Muscle of arm (tissue), 14 donors: ENCODE measurements at places on chromosomes 3 and 15.

- DNase-seq, result peak; percentile 89
These were observed 440.3 kb upstream of the DPH6 start for GRCh38 chr15:35986191-35986721.

DNA sequence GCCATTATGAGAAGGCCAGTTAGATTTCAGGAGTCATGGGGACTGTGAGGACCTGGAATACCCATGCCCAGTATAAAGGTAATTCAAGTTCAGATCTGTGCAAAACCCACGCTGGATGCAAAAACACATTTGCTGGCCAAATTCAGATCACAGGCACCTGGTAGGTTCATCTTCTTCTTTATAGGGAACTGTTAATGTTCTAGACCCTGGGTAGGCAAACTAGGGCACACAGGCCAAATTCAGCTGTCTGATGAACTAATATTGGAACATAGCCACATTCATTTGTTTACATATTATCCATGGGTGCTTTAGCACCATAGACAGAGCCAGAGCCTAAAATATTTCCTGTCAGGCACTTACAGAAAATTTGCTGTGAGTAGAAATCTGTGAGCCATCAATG lies 241.4 kb downstream of the PTPRG start:
- DNase-seq, result no peak

- DNase-seq, result no peak
These were observed 46.3 kb downstream of the SYNM start for GRCh38 chr15:99151156-99151555.

DNA sequence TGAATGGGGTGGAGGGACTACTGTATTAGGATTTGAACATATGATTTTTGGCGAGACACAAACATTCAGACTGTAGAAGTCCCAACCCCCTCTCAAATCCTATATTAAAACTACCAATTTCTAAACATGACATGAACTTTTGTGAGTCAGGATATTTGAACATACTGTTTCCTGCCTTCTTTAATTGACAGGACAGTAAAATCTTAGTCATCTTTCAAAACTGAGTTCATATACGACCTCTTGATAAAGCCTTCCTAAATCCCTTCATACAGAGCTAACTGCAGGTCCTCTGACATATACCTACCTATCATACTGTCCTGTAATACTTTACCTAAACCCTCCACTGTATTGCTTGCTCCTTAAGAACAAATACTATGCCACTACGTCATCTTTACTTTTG lies 23.5 kb downstream of the ALDH1A2 start:
- DNase-seq, result no peak

GRCh38 chr15:70058642-70059360 lies 38.9 kb downstream of the TLE3 start:
- DNase-seq, result no peak

DNA sequence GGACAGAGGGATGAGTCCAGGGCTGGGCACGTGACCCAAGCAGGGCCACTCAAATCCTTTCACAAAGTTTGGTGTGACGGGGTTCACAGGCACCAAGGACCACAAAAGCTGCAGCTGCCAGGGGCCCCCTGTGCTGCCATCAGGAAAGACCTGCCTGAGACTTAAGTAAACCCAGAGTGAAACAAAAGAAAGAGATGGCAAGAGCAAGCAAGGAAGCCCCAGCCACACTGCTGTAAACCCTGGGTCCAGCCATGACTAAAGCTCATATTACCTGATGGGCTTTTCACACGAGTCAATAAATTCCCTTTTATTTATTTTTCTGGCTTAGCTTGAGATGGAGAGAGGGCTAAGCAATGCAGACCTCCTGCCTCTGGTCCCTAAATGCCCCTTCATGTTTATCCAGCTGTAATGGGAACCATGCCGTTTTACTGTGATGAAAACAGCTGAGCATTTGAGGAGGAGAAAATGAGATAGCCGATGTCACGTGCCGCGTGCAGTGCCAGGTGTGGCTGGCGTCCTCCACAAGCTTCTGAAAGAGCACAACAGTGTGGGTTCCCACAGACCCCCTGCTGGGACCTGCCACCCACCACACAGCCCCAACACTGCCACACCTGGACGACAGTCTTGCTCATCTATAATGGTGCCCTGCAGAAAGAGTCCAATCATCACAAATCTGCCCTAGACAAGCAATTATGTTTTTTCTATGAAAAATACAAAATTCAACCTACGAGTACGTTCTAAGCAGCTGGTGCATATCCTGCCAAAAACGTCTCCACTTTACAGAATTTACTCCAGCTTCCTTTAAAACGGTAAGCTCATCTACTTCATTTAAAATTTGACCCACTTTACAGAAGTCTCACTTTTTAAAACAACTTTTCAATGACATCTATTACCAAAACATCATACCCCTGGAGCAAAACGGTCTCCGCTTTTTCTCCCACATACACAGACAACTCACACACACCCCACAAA lies 34.2 kb downstream of the ADAMTS17 start:
- peak; percentile 65 for DNase-seq

DNA sequence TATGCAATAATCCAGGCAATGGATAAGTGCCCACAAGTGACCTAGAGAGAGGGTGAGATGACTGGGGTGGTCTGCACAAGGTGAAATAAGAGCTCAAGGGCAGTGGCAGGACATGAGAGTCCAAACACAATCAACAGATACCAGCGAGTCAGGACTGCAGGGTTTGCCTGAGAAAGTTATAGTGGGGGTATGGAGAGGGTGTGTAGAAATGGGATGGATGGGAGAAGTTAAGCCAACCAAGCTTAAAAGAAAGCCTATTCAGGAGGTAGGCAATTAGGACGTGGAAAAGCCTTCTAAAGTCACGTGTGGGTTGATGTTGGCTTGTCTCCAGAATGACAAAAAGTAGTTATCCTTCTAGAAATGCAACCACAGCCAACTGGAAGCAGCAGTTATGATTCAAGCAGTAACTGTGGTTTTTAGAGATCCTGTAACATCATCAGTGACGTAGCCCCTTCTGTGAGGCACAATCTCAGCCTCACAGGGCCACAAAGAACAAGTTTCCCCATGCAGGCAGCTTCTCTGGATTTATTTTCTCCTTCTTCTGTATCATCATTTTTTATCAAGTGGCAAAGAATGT lies 56.1 kb downstream of the FAM174B start:
- DNase-seq, result no peak

GRCh38 chr3:156978481-156978961 lies 152.4 kb downstream of the LEKR1 start:
- no peak for DNase-seq

DNA sequence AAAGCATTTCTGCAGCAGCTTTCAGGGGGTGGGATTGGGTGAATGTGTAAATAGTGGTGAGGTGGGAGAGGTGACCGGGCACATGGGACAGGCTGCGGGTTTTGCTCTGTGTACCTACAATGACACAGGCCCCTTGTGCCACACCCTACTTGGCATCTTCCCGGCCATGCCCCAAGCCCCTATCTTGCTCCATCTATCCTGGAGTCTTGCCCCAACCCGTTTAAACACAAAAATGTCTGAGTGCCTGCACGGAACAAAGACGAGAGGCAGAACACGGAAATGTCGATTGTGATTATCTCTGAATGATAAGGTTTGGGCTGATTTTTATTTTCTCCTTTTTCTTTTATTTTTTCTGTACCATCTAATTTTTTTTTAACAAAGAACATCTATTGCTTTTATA lies 46.0 kb upstream of the SLC6A1 start:
- DNase-seq, result no peak

- no peak for DNase-seq
These were observed 65.0 kb downstream of the CCNL1 start for GRCh38 chr3:157094751-157095480.

GRCh38 chr15:32668942-32669341 lies 27.4 kb downstream of the SCG5 start:
- no peak for DNase-seq

- no peak for DNase-seq
These were observed 969.4 kb downstream of the PLOD2 start for GRCh38 chr3:145191543-145191942.

DNA sequence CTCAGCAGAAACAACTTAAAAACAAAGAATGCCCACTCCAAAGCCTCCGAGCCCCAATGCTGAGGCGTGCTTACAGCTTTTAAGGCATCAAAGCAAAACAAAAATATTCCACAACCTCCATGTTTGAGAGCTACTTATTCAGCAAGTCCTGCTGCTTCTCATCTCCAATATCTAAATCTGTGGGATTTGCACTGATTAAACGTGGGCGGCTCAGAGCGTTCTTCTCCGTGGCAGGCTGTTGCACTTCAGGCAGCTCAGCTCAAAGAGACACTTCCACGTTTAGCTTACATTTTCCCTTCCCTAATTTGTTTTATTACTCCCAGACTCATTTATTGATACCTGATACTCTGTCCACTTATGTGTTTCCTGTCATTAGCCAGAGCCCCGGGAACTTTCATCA lies 282.6 kb upstream of the MCTP2 start:
- no peak for DNase-seq

GRCh38 chr15:32818758-32819447 lies 101.1 kb downstream of the GREM1 start:
- DNase-seq, result no peak

DNA sequence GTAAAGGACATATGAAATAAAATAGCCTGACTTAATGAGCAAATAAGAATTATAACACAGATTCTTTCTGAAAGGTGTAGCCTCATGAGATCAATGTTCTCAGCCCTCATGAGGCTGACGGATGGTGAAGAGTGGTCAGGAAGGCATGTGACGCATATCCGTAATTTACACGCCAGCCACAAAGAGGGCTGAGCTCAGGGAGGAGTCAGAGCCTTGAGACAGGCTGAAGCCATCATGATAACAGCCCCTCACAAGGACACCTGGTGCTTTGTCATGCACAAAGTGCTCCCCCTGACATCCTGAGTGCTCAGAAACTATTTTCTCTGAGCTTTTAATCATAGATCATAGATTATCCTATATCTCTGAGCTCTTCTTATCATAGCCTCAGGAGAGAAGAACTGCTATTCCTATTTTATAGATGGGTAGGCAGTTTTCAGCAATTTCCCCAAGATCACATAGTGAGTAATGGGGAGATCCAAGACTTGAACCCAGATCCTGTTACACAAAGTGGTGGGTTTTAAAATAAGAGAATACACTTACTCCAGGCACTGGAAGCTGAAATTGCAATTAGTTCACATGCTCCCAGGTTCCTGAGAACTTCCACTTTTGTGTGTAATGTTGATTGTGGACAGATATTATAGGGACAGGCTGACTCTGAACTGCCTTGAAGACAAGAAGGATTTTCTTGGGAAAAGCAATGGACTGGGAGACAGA lies 267.1 kb downstream of the RPLP1 start:
- no peak for DNase-seq

DNA sequence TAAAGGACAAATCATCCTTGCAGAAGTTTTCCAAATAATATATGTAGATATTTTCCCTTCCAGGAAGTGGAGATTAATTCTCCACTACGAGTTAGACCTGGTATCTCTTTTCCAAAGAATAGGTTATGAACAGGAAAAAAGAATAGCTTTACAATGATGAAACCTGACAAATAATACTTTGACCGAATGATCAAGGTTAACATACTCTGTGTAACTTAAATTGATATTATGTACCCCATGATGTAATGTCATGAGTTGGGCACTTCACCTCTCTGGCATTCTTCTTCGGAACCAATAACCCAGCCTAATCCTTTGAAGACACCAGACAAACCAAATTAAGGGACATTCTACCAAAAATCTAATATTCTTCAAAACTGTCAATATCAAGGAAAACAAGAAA lies 48.7 kb upstream of the CNTN3 start:
- DNase-seq, result no peak

GRCh38 chr15:79978655-79979514 lies 7.9 kb upstream of the BCL2A1 start:
- no peak for DNase-seq

DNA sequence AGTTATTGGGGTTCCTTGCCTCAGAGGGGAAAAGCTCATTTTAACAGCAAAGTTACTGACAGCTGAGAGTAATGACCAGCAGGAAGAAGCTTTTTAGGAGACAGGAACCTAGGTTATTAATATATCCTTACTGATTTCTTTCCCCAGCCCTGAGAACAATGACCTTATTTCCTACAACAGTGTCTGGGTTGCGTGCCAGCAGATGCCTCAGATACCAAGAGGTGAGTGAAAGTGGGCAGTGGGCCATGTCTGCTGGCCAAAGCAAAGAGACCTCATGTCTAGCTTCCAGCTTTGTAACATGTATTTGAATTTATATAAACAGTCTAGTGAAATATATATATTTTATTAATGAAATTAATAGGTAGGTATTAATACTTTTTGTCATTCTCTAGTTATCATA lies 5.0 kb downstream of the CCNDBP1 start:
- no peak for DNase-seq

DNA sequence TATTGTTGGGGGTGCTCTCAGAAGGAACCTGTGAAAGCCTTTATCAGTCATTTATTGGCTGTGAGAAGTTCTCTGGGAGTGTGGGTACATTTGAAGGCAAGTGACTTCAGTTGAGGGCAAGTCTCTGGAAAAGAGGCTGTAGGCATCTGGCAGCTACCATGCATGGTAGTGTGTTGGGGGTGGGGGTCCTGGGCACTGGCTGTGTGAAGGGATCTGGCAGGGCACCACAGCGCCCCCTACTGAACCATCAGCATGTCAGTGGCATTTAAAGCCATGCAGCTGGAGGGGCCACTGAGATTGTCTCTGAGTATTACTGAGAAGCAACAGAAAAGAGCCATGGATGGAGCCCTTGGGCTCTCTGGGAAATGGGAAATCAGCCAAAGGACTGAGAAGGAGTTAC lies 30.6 kb downstream of the CRTAP start:
- no peak for DNase-seq

DNA sequence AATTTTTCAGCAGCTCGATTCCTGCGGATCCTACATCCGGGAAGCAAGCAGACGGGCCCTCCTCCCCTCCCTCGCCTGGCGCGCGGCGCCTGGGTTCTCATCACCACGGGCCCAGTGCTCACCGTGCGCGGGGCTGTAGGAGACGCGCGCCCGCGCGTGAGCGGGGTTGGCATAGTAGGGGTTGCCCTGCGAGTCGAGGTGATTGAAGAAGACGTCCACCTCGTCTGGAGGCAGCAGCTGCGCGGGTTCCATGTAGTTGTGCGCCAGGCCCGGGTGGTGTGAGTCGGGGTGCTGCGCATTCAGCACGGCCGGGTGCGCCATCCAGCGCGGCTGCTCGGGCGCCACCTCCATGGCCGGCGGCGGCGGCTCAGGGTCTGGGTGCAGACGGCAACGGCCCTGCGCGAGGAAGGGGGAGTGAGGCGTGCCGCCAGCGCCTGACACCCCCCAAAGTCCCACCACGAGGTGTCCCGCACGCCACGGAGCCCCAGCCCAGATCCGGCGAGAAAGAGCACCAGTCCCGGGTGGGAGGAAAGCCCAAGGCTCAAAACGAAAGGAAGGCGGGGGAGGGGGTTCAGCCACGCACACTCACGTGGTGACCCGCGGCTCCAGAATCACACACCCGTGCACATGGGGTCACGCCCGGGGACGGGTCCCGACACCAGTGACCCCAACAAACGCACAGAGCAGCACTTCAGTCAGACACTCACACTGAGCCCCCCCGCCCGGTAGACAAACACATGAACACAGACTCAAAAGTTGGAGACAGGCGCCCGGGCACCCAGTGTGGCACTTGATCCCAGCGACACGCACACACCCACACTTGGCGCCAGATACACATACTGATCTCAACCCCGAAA lies 6.1 kb downstream of the GATA2 start:
- DNase-seq, result no peak

GRCh38 chr3:84961011-84961410 lies 2.2 kb downstream of the CADM2 start:
- no peak for DNase-seq
